Activated gamma-delta T cell (primary cell): ENCODE measurements at places on chromosomes 7 and 10.

DNA sequence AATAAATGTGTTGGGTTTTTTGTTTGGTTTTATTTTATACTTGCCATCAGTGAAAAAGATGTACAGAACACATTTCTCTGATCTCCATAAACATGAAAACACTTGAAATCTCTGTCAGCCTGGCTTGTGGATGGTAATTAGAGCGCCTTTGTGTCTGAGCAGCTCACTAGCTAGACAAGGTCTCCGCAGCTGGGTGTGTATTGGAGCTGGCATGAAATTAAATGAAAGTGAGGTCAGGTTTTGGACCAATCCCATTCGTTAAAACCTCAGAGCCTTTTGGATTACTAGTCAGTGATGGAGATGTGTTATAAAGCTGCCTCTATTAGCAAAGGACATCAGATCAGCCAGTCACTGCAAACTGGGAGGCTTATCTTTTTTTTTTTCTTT lies 2.7 kb downstream of the FRAT1 start:
- DNase-seq = no peak

GRCh38 chr7:157731126-157731525 lies 394.3 kb downstream of the DNAJB6 start:
- DNase-seq = no peak

DNA sequence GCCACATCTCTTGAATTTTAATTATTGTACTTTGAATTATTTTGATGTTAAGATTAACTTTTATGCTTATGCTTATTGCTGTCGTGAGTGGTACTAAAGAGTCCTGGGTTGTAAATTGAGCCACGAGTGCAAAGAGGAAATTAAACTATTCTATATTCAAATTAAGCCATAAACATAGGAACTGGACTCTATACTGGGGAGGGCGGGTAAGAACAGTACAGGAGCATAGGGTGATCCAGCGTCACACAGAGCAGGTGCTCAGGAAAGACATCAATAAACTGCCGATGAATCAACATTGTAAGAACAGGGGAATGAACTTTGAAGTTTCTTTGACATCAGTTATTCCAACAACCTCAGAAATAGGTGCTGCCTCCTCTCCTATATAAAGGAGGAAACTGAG lies 219.6 kb downstream of the CACNB2 start:
- no peak for DNase-seq

DNA sequence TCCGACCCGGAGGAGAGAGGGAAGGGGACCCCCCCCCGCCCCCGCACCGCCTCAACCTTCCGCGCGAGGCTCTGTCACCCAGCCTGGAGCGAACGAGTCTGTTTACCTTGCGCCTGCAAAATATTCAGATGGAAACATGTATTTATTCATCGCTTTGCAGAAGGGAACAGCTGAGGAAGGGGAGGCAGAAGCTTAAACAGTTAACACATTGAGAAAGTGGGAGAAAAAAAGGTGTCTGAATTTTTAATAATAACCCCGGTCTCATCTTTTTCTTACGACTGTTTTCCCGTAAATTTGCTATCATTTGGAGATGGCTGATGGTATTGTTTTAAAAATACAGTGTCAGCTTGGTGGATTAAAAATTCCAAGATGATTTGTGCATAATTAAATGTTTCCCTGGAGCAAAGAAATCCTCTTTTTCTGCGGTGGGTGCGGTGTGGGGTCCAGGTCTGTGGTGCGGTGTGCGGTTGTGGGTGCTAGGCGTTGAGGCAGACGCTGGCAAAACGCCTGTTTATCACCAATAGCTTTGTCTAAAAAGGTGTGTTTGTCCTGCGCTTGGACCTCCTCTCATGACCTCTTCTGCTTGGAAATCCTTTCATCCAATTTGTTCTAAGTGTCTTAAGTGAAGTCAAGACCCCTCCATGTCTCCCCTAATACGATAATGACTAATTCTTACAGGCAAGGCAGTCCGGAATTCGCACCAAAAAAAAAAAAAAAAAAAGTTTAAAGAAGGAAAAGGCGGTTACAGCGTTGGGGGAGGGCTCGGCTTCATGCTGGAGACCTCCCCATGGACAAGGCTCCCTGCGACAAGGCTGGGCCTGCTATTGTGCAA lies 1.6 kb downstream of the UNCX start:
- DNase-seq = no peak

DNA sequence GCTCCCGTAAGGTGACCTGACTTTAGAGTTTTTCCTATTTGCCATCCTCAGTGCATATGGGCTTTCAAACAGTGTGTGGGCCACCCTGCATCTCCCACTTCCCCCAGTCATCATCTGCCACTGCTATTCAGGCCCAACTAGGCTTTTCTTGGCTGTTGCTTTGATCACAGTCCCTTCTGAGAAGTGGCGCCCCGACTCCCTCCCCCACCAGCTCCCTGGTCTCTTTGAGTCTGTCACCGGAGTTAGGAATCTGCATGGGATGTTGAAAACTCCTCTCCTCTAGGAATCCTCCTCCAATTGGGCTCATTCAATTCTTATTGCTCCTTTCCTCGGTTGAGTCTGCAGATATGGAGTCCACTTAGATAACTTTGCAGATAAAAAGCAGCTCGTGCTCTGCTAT lies 32.1 kb downstream of the HIF1AN start:
- DNase-seq = no peak

DNA sequence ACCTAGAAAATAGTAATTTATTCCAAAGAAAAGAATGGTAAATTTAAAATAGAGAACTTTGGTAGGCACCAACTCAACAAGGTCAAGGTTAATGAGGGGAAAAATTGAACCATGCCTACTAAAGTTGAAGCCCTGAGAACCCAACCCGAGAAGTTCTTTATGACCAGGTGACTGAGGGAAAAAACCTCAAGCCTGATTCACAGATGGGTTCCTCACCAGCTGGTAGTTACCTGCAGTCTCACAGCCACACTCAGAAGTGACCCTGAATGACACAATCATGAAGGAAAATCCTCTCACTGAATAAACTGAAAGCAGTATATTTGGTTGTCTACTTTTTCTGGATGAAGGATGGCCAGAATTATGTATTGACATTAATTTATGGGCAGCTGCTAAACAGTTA lies 7.0 kb downstream of the C10orf67 start:
- no peak for DNase-seq

DNA sequence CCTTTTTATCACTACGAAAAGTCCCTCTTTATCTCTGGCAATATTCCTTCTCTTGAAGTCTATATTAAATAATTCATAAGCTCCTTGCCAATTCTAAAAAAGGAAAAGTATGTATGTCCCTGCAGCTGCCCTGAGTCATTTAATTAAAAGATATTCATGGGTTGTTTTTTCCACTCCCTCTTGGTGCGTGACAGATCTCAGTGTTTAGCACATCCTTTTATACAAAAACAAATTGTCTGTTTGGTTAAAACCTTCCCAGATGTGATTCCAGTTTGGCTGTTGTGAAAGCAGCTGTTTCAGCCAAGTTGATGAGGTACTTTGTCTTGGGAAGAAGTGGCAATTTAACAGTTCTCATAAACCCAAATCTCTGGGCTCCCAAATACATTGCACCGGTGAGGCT lies 33.8 kb upstream of the PRLHR start:
- no peak for DNase-seq

- DNase-seq = no peak
Observed at GRCh38 chr10:93851169-93851568, 42.6 kb upstream of the SLC35G1 start.

DNA sequence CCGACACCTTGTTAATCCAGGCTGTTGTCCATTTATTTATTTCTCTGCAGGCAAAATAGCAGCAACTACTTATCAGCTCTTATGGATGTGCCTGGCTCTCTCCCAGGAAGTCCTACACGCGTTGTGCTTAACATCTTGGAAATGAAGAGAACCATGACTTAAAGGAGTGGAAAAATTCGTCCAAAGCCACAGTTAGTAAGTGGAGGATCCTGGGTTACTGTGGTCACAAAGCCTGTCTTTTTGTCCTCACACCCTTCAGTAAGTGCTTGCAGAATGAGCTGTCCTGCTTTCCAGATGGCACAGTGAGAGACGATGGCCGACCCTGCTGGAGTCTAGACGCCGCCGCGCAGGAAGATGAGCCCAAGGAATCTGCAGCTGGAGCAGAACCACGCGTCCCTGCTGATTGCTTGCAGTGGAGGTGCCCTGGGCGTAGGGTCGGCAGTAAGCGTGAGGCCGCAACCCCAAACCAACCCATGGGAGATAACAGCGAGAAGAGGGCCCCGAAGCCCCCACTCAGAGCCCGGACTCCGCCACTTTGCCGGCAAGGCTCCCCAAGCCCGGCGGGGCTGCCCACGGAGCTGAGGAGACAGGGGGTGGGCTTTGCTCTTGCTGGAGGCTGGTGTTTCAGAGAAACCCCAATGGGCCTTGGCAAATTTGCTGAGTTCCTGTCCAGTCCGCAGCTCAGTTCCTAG lies 178.6 kb downstream of the CXCL12 start:
- DNase-seq = no peak

GRCh38 chr10:86813101-86813500 lies 56.7 kb downstream of the BMPR1A start:
- DNase-seq = no peak

GRCh38 chr7:128005117-128005516 lies 26.1 kb downstream of the LRRC4 start:
- DNase-seq = no peak

- DNase-seq = no peak
Observed at GRCh38 chr10:90218846-90219245, 517.5 kb downstream of the KIF20B start.

DNA sequence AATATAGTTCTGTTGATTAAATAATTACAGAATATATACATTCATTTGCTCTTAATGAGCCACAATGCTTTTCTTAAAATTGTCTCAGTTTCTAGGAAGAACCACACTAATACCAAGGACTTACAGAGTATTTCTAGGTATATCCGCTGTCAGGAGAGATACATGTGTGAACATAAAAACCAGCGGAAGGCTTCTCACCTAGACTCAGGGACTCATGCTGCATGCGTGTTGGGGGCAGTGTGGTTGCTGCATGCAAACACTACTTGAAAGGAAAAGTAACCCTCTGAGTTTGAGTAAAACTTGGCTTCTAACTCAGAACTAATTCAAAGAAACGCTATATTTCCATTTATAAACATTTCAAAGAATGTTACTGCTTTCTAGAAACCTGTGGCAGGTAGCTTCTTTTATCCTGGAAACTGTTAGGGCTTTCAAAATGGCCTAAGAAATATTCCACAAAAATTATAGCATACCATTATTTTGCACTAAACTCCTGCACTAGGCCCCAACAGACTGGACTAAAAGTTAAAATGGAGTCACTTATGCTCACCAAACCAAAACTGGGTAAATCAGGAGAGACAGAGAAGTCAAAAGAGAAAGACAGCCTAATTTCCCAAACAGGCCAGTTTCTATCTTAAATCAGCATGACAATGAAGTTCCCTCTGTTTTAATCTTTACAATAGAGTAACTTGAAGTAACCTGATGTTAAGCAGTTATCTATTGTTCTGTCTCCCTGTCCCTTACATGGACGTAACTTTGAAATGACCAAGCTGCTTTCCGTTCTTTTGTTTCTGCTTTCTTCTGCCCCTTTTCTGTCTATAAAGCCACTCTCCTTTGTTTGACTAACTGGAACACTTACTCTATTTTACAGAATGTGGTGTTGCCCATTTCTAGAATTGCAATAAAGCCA lies 95.2 kb upstream of the FAM133B start:
- no peak for DNase-seq

GRCh38 chr10:130721971-130722370 lies 585.8 kb downstream of the GLRX3 start:
- no peak for DNase-seq

DNA sequence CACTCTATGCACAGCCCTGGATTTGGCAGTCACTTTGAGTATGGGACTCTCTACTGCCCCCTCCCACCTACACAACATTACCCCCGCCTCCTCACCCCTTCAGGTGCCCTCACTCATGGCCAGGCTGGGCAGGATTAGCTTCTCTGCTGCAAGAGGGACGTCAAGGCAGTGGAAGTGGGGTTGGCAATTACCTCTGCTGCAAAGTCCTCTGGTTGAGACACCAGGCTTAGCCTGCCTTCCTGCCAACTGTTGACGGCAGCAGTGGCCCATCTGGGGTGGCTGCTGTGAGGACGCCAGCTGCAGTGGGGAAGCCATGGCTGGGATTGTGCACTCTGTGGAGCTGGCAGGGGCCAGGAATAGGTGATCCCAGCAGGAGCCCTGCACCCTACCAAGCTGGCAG lies 26.7 kb downstream of the SVIL start:
- no peak for DNase-seq

DNA sequence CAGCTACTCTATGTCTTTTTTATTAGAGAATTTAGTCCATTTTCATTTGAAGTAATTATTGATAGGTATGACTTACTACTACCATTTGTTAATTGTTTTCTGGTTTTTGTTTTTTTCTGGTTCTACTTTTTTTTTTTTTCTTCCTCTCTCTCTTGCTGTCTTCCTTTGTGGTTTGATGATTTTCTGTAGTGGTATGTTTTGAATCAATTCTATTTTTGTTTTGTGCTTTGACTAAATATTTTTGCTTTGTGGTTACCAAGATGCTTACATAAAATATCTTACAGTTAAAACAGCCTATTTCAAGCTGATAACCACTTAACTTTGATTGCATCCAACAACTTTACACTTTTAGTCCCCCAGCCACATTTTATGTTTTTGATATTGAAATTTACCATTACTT lies 3.3 kb upstream of the OR2F2 start:
- no peak for DNase-seq

DNA sequence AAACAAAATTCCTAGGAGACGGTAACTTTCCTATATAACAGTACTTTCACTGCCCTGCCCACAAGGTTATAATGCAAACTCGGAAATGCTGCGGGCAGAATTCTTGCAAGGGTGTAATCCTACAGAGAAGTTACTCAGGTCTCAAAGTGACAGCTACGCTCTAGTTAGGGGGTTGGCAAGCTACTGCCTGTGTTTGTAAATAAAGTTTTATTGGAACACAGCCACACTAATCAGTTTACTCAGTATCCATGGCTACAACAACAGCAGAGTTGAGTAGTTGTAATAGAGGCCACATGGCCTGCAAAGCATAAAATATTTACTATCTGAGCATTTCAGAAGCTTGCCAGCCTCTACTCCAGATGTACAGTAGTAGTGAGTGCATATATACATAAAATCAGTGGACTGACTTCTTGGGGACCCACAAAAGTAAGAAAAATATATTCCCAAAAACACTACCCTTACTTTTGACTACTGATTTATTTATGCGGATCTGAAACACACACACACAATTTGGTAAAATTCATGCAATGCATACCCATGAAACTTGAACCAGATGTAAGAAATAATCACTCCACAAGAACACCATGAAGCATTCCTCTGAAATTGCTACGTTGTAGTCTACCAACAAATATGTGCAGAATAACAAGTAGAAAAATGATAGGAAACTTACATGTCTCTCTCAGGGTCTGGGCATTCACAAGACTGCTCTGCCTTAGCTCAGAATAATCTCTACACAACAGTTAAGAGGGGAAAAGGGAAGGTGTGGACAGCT lies 53.0 kb downstream of the SMURF1 start:
- no peak for DNase-seq
